ENCODE measurements at places on chromosomes 7 and 10.
A peak's percentile ranks its signal among the peaks of the same experiment; 100 is the strongest.

- DNase-seq, result peak; percentile 14
These were observed 26.4 kb upstream of the SRGN start for GRCh38 chr10:69061305-69062161.

- no peak for DNase-seq
These were observed 11.0 kb upstream of the RASSF4 start for GRCh38 chr10:44948642-44949041.

DNA sequence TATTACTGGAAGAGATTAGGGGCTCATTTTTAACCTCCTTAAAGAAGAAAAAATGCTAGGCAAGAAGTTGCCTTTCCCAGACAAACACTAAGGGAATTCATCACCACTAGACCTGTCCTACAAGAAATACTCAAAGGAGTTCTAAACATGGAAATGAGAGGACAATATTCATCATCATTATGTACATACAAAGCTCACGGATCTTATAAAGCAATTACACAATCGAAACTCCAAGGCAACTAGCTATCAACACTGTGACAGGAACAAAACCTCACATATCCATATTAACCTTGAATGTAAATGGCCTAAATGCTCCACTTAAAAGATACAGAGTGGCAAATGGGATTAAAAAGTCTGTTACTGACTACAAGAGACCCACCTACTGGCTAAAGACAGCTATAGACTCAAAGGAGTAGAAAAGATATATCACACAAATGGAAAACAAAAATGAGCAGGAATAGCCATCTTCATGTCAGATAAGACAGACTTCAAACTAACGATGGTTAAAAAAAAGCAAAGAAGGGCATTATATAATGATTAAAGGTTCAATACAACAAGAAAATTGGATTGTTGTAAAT is 246.6 kb downstream of the ADRA2A start:
- DNase-seq, result no peak

DNA sequence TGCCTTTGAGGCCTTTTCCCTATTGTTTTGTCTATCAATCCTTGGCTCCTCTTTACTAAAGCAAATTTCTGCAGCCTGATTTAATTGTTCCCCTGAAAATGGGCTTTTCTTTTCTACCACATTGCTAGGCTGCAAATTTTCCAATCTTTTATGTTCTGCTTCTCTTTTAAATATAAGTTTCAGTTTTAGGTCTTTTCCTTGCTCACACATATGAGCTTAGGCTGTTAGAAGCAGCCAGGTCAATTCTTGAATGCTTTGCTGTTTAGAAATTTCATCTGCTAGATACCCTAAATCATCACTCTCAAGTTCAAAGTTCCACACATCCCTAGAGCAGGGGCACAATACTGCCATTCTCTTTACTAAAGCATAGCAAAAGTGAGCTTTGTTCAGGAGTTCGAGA is 159.6 kb downstream of the ARL4A start:
- DNase-seq, result no peak

GRCh38 chr10:43186150-43186549 is 47.9 kb downstream of the CSGALNACT2 start:
- no peak for DNase-seq

DNA sequence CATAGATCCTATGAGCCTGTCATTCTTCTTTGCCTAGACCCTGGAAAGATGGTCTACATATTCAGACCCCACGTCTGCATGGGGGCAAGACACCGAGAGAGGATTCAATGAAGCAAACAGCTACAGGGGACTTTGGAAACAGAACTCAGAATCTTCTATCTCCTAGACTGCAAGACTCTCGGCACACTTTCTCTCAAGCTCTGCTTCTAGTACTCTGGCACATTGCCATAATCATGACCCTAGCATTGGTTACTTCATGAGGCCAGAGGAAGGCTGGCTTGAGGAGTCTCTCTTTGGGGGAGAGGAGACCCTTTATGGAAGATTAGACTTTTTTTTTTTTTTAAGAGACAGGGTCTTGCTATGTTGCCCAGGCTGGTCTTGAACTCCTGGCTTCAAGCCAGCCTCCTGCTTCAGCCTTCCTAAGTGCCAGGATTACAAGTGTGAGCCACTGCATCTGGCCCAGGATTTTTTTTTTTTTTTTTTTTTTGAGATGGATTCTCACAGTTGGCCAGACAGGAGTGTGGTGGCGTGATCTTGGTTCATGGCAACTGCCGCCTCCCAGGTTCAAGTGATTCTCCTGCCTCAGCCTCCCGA is 20.7 kb downstream of the CCDC3 start:
- no peak for DNase-seq

- no peak for DNase-seq
These were observed 941 bp upstream of the LUC7L2 start for GRCh38 chr7:139358541-139359365.

DNA sequence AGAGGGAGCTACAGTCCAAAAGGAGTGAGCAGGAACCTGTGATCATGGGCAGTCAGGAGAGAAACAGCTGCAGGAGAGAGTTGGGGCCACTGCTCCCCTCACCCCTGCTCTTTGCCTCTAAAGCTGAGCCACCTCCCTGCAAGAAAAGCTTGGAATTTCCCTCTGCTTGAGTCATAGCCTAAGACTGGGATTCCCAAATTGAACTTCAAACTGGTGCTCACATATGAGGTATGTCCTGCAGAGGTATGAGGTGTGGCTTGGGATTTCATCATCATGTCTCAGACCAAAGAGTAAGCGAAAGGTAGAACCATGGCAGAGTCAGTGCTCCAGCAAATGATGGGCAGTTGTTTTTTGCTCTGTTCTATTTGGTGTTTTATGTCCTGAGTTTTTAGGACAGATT is 237.1 kb upstream of the NRP1 start:
- no peak for DNase-seq

- no peak for DNase-seq
These were observed 45.4 kb downstream of the RAMP3 start for GRCh38 chr7:45203036-45203435.

DNA sequence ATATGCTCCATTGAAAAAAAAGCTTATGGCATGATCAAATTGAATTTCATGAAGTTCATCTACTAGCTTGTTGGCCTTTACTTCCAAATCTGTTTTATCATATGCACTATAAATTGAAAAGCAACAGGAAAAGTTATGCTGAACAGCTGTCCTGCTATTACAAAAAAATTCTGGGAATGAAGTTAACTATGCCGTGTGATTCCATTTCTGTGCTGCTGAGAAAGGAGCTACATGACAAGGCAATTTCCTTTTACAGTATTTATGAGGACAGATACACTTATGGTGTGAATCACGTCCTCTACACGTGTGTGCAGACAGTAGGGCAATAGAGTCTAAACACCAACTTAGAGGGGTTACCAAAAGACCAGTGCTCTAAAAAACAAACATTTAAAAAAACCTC is 426.5 kb upstream of the AKR1E2 start:
- DNase-seq, result no peak

DNA sequence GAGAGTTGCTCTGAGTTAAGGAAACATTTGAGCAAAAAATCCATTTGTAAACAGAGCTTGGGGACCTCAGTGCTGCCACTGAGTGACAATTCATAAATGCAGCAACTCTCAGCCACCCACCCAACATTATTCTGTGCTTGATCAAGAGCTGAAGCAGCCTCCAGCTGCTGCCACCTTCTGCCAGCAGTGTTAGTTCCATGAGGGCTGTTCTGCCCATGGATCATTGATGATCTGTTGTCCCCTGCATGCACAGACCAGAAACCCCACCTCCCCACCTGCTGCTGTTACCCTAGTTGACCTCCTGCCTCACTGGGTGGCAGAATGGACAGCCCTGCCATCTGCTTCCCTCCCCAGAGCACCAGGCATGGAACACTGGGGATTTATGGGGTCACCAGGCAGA is 305.4 kb downstream of the KCNMA1 start:
- no peak for DNase-seq

DNA sequence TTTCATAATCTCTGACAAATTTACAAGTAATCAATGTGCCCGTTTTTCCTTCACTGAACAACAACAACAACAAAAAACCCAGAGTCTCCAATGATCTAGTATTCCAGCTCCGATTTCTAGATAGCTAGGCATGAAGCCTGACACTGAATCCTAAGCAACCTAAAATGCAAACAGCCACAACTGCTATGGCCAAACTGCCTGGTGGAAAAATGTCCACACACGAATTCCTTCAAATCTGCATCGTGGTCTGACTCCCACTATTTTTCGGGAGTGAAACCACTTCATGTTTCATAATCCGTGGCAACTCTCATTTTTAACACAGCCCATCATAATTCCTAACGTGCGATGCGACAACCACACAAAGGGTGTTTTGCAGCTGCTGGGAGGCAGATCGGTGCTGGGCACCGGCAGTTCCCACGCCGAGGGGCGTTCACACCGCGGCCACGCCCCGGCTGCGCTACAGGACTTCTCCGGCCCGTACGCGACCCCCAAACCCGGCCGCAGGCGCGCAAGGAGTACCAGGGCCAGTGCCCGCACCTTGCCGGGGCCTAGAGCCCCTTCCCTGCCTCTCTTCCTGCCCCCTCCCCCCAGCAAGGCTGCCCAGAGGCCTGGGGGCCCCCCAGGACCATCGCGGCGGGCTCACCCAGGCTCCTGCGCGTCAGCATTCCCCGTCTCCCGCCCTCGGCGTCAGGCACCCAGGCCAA is 814 bp downstream of the RUFY2 start:
- no peak for DNase-seq

DNA sequence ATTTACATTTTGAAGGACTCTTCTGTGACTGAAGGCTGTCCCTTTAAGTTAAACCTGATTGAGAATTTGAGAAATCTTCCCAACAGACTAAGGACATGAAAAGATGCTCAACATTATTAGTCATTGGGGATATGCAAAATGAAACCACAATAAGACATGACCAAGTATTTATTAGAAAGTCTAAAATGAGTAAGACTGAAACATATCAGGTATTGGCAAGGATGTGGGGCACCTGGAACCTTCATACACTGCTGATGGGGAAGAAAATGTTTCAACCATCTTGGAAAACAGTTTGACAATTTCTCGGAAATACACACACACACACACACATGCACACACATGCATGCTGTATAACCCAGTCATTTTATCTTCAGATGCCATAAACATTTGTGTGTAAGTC is 132.1 kb upstream of the CDK6 start:
- DNase-seq, result no peak

DNA sequence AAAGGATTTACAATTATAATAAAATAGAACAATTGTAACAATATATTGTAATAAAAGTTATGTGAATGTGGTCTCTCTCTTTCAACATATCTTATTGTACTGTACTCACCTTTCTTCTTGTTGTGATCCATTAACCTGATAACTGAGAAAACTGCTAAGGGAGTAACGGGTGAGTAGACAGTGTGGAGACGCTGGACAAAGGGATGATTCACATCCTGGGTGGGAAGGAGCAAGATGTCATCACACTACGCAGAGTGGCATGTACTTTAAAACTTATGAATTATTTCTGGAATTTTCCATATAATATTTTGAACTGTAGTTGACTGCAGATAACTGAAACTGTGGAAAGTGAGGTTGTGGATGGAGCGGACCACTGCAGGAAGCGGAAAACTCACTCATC is 91.2 kb upstream of the PLPP4 start:
- DNase-seq, result no peak

DNA sequence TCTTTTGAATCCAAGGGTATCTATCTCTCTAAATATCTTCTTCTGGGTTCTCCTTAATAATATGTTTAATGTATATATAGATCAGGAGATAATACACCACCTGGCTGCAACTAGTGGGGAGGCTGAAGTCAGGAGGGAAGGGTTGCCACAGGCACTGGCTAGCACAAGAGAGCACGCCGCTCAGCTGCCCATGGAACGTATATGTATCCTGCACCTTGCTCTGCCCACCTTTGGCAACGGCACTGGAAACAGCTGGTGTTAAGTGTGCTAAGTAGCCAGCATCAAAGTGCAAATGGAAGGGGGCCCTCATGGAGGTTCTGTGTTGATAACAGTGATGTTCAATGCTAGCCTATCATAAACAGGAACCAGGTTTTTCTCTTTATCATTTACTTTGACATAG is 49.8 kb upstream of the FAM133B start:
- DNase-seq, result no peak

DNA sequence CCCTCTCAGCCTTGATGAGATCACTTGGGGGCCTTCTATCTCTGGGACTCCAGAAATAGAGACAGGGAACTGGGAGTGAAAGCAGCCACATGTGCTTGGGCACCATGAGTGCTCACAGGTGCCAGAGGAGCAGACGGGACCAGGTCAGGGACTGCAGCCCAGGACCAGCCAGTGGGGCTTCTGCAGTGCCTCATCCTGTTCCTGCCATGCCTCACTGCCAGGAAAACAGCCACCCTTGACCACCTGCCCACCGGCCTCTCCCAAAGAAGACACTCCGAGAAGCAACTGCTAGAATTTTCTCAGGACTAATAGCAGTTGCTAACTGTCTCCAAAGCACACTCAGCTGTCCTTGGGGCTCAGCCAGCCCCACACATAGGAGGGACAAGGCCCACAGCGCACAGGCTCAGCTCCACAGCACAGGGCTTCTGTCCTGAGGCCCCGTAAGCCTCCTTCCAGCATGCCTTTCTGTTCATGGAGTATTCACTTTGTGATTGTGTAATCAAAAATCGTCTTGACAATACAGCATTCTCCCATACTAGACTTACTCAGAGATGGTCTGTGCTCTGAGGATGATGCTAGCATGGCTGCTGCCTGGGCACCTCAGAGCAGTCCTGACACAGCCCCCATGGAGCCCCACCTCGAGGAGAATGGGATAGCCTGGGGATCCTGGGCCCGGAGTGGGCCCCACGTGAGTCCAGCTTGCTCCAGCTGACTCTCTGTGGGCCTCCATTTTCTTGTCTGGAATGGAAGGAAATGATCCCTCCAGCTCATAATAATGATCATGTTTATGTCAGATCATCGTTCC is 115.7 kb upstream of the RET start:
- no peak for DNase-seq

GRCh38 chr10:43403911-43404703 is 4.9 kb downstream of the HNRNPF start:
- no peak for DNase-seq

DNA sequence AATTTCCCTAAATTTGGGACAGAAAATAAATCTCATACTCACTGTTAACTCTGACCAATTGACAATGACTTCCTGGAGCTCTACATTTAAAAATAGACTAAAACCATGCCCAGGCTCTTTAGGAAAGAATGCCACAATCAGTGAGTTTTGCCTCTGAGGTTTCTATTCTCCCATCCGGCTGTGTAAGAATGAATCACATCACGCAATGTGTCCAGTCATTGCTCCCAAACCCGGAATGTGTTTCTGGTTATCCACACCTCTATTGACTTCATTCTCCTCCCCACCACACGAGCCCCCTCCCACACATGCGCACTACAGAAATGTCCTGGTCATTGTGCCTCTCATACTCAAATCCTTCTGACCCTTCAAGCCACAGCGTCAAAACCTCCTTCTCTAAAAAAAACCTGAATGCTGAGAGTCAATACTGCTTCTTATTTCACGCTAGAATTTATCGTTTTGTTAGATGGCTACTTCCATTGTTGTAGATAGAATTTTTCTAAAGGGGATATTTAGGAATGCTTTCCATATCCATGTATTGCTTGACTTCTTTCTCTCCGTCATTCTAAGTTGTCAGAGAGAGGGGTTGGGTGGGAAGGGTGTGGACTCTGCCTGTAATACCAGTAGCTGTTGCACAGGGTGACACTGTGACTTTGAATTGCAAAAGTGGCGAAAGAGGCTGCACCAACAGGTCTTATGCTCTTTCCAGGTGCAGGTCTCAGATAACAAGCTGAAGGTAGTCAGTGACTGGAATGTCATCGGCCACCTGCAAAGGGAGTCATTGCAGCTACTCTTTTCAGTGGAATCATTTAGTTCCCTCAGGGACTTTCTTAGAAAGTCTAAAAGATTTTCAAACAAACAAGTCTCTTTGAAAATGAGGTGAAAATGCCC is 356.6 kb downstream of the PAXIP1 start:
- DNase-seq, result no peak

- DNase-seq, result no peak
These were observed 64.8 kb upstream of the PRKAR2B start for GRCh38 chr7:106979551-106980357.

Measured in effector CD4-positive, alpha-beta T cell (primary cell).